SJCRH30 (cell line): ENCODE measurements at places on chromosomes 3 and 15. TPM values are rescaled to one million over a fixed set of nuclear protein-coding genes. Genes with fewer than 3 reads are reported as not detected.
A peak's percentile ranks its signal among the peaks of the same experiment; 100 is the strongest.

Gene STX19
- total RNA-seq = not detected in 2 replicates

Gene CFAP20DC
- not detected in 2 replicates for total RNA-seq

Gene GABRA5
- 0.61 and 0.67 TPM in 2 replicates for total RNA-seq

Gene TMEM62
- 3.0 and 3.1 TPM in 2 replicates for total RNA-seq

Gene GRAMD1C
- 1.6 and 2.5 TPM in 2 replicates for total RNA-seq

Gene MB21D2
- total RNA-seq = 18.3 and 20.4 TPM in 2 replicates

Gene MME
- total RNA-seq = 71.1 and 71.5 TPM in 2 replicates

Gene PRR20G
- total RNA-seq = not detected in 2 replicates

Gene PIGZ
- 0.05 and 0.06 TPM in 2 replicates for total RNA-seq

Gene AMIGO3
- total RNA-seq = 3.9 and 4.2 TPM in 2 replicates

Gene PLA2G4B
- 3.0 and 7.2 TPM in 2 replicates for total RNA-seq

Gene STRIT1
- total RNA-seq = not detected in 2 replicates

Gene PLSCR2
- total RNA-seq = not detected in 2 replicates

Gene TICRR
- total RNA-seq = 24.9 and 27.2 TPM in 2 replicates

Gene LRRK1
- total RNA-seq = 5.5 and 5.8 TPM in 2 replicates

GRCh38 chr3:142077859-142078500, 71.4 kb downstream of the TFDP2 start:
- no peak for DNase-seq

GRCh38 chr15:65558336-65558735, 28.1 kb downstream of the HACD3 start:
- DNase-seq = no peak

GRCh38 chr3:156723182-156723619, 48.8 kb downstream of the TIPARP start:
- no peak for DNase-seq

- no peak for DNase-seq
These were observed 4.2 kb downstream of the CYB561D2 start for GRCh38 chr3:50354850-50355249.

GRCh38 chr15:58383876-58384275, 47.9 kb upstream of the LIPC start:
- DNase-seq = peak; percentile 46

- no peak for DNase-seq
These were observed 51.1 kb upstream of the CHD2 start for GRCh38 chr15:92848852-92849598.

- peak; percentile 79 for DNase-seq
These were observed at the start of gene IGSF11 for GRCh38 chr3:119034256-119035013. Gene IGSF11, minus strand, starts transcription at chr3:119034846. Its CDS starts 264 bp downstream, at chr3:119034582.

GRCh38 chr3:129224984-129225393, 24.4 kb upstream of the COPG1 start:
- DNase-seq = peak; percentile 41

- peak; percentile 69 for DNase-seq
These were observed 170.2 kb upstream of the NR2F2 start for GRCh38 chr15:96160269-96160668.

GRCh38 chr15:59300618-59301139, 72.0 kb downstream of the MYO1E start:
- peak; percentile 62 for DNase-seq

GRCh38 chr3:111418391-111418790, 123.6 kb upstream of the CD96 start:
- no peak for DNase-seq

GRCh38 chr15:51585986-51586385, 36.6 kb downstream of the DMXL2 start:
- no peak for DNase-seq

DNA sequence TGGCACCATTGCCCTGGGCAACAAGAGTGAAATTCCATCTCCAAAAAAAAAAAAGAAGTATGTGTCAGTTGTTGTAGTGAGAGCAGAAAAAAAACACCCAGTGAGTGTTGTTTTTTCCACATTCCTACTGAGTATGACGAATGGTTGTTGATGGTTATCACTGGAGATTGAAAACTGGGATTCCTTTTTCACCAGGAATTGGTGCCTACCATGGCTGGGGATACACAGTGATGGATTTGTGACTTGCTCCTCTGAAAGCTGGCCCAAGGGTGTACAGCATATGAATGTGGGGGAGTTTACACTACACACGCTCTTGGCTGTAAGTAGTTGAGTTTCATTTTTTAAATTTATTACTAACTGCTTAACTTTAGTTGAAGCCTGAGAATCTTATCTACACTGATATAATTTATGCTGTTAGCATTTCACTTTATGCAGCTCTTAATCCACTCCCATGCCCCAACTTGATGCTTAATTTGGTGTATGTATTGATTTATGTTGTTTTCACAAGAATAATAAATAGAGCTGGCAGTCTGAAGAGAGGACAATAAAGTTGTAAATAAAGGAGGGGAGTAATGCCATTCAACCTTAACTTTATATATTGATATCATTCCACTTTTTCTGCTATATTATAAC, 56.0 kb upstream of the MME start:
- no peak for DNase-seq

DNA sequence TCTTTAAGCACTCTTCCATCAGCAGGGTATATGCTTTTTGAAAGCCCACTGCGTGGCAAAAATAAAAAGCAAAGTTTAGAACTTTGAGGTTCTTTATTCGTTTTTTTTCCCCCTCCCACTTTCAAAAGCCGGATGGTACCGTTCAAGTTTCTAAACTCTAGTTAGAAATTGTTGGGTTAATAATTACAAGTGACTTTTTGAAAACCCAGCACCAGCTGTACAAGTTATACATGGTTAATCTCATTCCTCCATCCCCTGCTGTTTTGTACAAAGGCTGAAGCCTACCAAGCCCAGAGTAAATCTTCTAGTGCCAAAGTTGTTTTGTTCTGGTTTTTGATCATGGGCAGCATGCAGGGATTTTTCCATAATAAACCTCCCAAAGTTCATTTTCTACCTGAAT, 48.6 kb downstream of the WDR72 start:
- no peak for DNase-seq

DNA sequence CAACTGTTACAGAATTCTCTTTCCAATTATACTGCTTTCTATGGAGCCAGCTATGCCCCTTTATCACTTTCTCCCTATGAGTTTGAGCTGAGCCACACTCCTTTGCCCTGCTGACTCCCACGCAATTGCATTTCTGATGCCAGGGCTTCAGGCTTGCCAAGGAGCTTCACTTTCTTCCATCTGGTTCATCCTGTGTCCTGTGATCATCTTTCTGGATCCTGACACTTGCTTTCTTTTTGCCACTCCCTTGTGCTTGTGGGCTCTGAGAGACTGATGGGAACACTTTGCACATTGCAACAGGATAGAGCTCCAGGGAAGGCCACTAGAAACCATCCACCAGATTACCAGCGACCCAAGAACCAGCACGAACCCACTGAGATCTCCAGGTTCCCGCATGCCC, 77.0 kb upstream of the SEC13 start:
- DNase-seq = no peak

GRCh38 chr15:74568594-74568993, 27.6 kb downstream of the ARID3B start:
- DNase-seq = no peak

- DNase-seq = no peak
These were observed 13.9 kb downstream of the AADAC start for GRCh38 chr3:151827816-151828215.

DNA sequence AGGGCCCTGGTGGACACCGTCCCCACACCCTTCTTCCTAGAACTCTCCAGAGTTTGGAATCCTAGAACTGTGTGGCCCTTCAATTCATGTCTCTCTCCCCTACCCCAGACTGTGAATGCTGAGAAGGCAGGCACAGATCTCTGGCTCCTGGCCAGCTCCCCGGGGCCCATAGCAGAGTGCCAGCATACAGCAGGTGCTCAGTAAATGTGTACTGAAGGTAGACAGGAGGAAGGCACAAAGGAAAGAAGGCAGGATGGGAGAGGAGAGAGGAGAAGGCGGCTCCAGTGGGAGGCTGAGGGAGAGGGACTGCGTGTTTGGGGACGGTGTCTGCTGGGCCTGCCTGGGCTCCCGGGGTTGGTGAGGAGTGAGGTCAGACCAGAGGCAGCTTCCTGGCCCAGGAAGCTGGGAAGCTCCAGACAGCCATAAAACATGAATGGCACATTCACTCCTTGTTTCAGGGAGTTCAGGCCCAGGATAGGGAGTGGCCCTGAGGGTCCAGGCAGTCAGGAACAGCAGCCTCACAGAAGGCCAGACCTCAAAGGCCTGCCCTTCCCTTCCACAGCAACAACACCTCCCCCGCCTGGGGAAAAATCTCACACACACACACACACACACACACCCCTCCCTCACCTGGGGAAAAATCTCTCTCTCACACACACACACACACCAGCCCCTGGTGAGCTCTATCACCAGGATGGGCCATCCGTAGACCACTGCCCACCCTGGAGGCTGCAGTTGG, 137.1 kb upstream of the PRR20G start:
- no peak for DNase-seq

GRCh38 chr3:44893097-44893496, 18.7 kb downstream of the TGM4 start:
- no peak for DNase-seq

DNA sequence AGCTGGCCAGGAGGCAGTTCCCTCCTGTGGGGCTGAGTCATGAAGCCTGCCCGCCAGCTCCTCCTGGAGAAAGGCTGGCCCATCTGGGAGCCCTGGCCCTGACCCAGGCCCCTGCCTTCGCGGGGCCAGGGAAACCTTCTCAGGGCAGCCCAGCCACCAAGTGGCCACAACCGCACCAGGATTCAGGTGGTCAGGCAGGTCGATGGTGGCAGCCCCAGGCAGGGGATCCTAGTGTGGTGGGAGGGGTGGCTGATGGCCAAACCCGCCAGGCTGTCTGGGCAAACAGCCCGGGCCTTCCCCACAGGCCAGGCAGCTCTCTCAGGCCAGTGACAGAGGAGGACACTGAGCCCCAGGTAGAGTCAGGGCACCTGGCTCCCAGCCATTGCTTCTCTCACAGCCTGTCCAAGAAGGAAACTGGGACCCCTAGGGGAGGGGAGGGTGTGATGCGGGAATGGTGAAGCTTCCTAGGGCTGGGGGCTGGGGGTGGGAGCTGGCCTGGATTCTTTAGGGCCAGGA, 1.2 kb downstream of the TWF2 start:
- peak; percentile 33 for DNase-seq

GRCh38 chr15:49876401-49877038, 242.5 kb downstream of the ATP8B4 start:
- peak; percentile 92 for DNase-seq

DNA sequence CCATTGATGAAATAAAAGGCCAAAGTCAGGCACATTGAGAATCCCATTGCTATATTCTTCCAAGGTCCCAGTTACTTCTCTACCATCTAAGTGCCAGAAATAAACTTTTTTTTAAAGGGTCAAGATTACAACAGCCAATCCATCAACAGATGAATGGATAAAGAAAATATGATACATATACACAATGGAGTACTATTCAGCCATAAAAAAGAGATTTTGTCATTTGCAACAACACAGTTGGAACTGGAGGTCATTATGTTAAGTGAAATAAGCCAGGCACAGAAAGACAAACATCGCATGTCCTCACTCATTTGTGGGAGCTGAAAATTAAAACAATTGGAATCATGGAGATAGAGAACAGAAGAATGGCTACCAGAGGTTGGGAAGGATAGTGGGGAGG, 25.5 kb downstream of the ULK4 start:
- no peak for DNase-seq

- DNase-seq = no peak
These were observed 33.4 kb upstream of the PCSK6 start for GRCh38 chr15:101522621-101523559.

- DNase-seq = no peak
These were observed 22.7 kb upstream of the RBMS3 start for GRCh38 chr3:29258161-29258560.

DNA sequence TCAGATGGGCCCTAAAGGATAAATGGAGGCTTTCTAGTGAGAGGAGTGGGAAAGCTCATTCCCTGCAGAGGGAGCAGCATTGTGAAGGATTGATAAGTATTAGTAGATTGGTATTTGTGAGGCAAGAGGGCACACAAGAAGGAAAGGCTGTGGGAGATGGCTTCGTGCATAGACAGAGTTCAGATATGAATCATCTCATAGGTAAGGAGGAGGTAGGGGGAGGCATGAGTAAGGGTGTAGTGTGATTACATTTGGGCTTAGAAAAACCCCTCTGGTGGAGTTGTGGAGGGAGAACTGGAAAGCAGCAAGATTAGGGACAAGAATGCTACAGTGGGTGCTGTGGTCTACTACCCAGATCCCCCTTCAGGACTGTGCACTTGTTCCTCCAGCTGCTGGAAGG, 29.6 kb downstream of the ONECUT1 start:
- no peak for DNase-seq

GRCh38 chr3:29280404-29281093, at the start of gene RBMS3:
Gene RBMS3, plus strand, starts transcription at chr3:29281071.
- DNase-seq = peak; percentile 79

GRCh38 chr3:46821553-46821952, 41.7 kb downstream of the MYL3 start:
- no peak for DNase-seq

GRCh38 chr15:99651023-99651807, 82.0 kb downstream of the LYSMD4 start:
- DNase-seq = no peak
